ENCODE measurements at places on chromosomes 13 and 19.

GRCh38 chr13:96274046-96274445 is 184.1 kb downstream of the HS6ST3 start:
- ATAC-seq: no peak

DNA sequence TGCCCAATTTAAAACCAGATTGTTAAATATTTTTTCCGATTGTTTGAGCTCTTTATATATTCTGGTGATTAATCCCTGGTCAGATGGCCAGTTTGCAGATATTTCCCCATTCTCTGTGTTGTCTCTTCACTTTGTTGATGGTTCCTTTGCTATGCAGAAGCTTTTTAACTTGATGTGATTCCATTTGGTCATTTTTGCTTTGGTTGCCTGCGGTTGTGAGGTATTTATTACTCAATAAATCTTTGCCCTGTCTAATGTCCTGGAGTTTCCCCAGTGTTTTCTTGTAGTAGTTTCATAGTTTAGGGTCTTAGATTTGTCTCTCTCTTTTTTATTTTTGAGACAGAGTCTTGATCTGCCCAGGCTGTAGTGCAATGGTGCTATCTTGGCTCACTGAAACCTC is 23.8 kb upstream of the LMO7 start:
- no peak for ATAC-seq

DNA sequence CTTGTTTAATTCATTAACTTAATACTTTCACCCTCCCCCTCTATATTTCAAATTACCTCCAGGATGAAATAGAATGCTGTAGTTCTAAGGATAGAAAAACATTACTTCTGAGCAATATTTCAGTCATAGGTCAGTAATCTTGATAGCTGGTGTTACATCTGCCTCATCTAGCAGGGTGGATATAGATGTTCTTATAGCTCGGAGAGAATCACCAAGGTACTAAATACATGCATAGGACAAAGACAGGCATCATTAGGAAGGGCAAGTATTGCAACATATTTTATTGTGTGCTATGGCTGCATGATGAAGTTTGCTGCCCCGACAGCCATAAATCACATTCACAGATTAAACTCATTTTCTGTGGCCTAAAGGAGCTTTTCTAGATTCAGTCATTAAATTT is 601.0 kb downstream of the FGF9 start:
- ATAC-seq: no peak

GRCh38 chr13:38814331-38814730 is 127.5 kb downstream of the FREM2 start:
- peak; percentile 99 for ATAC-seq

- ATAC-seq: no peak
Observed at GRCh38 chr13:37143911-37144310, 38.4 kb upstream of the CSNK1A1L start.
